Keratinocyte (primary cell): ENCODE measurements at places on chromosomes 6 and 20. TPM values are rescaled to one million over a fixed set of nuclear protein-coding genes. Genes with fewer than 3 reads are reported as not detected.

MAS1L gene
- not detected in 3 replicates for polyA plus RNA-seq

OOEP gene
- 0.08 TPM in 1 of 3 replicates, not detected in the others for polyA plus RNA-seq

BMP6 gene
- 0.05 to 0.48 TPM (median 0.09 TPM) in 3 replicates for polyA plus RNA-seq

SNPH gene
- 1.3 to 2.4 TPM (median 1.4 TPM) in 3 replicates for polyA plus RNA-seq

BIRC7 gene
- not detected in 3 replicates for polyA plus RNA-seq

SRXN1 gene
- 49.9 to 55.3 TPM (median 51.7 TPM) in 3 replicates for polyA plus RNA-seq

TAPBP gene
- 22.2 to 82.4 TPM (median 25.0 TPM) in 3 replicates for polyA plus RNA-seq
